ENCODE measurements at places on chromosomes 5 and 9. TPM values are rescaled to one million over a fixed set of nuclear protein-coding genes. Genes with fewer than 3 reads are reported as not detected.

COL15A1 gene
- 10.3 TPM for total RNA-seq

GRCh38 chr9:36843964-36844363 lies 190.1 kb downstream of the PAX5 start:
- no peak overlapping the region for H3K4me3 ChIP-seq
- H3K4me1 ChIP-seq = no peaks in the 10 kb centered on the region
- no peak for DNase-seq
- H3K27ac ChIP-seq = no peak overlapping the region

DNA sequence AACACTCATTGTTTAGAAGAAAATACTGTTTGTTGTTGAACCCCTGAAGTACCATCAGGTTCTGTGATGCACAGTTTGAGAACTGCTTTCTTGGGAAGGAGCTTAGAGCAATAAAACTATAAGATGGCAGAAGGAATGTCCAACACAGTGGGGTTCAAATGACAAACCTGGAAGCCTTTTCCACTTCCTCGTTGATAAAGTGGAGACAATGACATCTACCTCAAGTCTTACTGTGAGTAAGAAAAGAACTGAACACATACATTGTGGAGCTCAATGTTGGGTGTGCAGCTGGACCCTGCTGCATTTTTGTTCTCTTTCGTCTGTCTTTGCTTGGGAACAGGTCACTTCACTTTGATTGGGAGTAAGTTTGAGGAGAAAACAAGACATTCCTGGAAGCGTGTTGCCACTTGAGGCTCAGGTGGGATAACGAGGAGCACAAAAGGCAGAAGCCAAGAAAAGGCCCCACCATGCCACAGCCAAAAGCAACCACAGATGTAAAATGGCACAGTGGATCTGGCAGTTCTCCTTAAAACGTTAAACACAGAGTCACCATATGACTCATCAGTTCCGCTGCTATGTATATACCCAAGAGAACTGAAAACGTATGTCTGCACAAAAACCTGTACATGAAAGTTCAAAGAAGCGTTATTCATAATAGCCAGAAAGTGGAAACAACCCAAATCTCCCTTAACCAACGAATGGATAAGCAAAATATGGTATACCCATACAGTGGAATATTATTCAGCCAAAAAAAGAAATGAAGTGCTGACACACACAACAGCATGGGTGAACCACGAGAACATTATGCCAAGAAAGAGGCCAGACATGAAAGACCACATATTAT lies 42.9 kb upstream of the SUB1 start:
- no peaks in the 10 kb centered on the region for H3K27me3 ChIP-seq
- no peaks in the 10 kb centered on the region for H3K36me3 ChIP-seq
- H3K4me1 ChIP-seq = no peaks in the 10 kb centered on the region
- H3K4me3 ChIP-seq = no peak overlapping the region
- DNase-seq = no peak
- H3K27ac ChIP-seq = no peak overlapping the region

GRCh38 chr9:6382681-6383080 lies 30.3 kb upstream of the UHRF2 start:
- no peak overlapping the region for H3K4me3 ChIP-seq
- H3K27me3 ChIP-seq = no peaks in the 10 kb centered on the region
- no peaks in the 10 kb centered on the region for H3K36me3 ChIP-seq
- H3K27ac ChIP-seq = no peak overlapping the region
- H3K4me1 ChIP-seq = no peaks in the 10 kb centered on the region

ZNF346 gene
- 34.4 TPM for total RNA-seq

DNA sequence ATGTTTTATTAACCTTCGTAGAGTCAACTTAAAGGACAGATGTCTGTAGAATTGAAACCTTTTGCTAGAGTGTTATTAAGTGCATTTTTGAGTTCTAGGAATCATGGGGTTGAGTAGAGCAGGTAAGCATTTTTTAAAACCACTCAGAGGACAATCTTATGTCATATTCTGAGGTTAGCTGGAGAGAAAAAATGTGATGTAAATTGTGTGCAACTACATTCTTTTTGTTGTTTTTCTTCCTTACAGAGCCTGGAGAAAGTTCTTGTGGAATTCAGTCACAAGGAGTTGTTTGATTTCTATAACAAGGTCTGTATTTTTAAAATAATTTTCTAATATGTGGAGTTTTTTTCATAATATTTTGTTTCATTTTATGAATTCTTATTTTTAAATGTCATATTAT lies 206.4 kb downstream of the COMMD10 start:
- no peaks in the 10 kb centered on the region for H3K36me3 ChIP-seq
- H3K4me3 ChIP-seq = no peak overlapping the region
- no peaks in the 10 kb centered on the region for H3K4me1 ChIP-seq
- H3K27ac ChIP-seq = no peak overlapping the region
- H3K27me3 ChIP-seq = no peaks in the 10 kb centered on the region
- DNase-seq = no peak

BASP1 gene
- 142 TPM for total RNA-seq

- no peak for DNase-seq
- no peaks in the 10 kb centered on the region for H3K27me3 ChIP-seq
Measured at GRCh38 chr5:108481355-108481931, 99.5 kb upstream of the FBXL17 start.

DNA sequence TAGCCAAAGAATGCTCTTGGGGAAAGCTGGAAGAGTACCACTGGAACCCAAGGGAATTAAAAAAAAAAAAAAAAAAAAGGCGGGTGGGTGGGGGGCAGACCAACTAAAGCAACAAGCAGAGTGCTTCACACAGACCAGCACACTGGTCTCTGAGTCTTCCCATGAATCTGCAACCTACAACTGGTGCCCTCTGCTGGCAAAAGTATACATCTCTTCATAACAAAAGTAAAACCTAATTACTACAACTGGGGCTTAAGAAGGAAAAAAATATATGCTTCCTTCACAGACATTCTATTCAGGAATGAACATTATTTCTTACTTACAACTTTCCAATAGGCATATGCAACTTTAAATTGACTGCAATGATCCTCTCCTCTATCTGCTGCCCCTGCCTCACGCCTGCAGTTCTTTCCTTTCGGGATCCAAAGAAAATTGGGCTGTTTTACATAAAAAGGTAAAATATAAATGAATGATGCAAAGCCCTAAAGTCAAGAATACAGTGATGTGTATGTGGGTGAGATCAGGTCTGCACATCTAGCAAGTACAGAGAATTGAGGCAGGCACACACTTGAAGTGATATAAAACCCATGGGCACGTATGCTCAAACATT lies 7.2 kb upstream of the KLHL3 start:
- no peak overlapping the region for H3K27ac ChIP-seq
- DNase-seq = peak; percentile 52
- H3K4me1 ChIP-seq = no peaks in the 10 kb centered on the region
- no peaks in the 10 kb centered on the region for H3K36me3 ChIP-seq

GRCh38 chr9:76573905-76574760 lies 115.2 kb downstream of the GCNT1 start:
- no peak overlapping the region for H3K4me3 ChIP-seq
- no peaks in the 10 kb centered on the region for H3K27me3 ChIP-seq
- H3K4me1 ChIP-seq = no peaks in the 10 kb centered on the region
- no peak for DNase-seq
- H3K27ac ChIP-seq = no peak overlapping the region
- H3K36me3 ChIP-seq = no peaks in the 10 kb centered on the region

DNA sequence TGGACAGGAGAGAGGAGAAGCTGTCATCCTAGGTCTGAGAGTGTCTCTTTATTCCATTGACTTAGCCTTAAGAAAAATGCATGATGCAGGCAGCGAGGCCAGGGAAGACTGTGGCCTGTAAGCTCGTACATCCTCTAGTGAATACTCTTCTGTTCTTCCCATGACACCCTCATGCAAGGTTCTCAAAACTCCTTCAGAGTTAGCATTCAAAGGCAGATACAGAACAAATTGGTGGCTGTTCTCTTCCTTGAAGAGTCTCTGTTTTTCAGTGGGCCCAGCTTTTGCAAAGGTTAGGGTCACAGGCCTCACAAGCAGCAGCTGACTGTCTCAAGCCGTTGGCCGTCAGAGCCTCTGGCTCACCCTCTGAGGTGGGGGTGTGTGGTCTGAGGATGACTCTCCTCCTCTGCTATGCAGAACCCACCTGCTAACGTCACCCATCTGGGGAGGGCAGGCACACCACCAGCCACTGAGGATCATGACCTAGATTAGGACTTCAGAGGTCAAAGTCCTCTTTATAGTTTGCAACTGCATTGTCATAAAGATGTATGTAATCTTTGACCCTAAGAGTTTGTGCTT lies 15.1 kb downstream of the ADCY2 start:
- no peak for DNase-seq
- no peaks in the 10 kb centered on the region for H3K36me3 ChIP-seq
- H3K27ac ChIP-seq = no peak overlapping the region
- no peak overlapping the region for H3K4me3 ChIP-seq
- H3K4me1 ChIP-seq = no peaks in the 10 kb centered on the region
- no peaks in the 10 kb centered on the region for H3K27me3 ChIP-seq

DNA sequence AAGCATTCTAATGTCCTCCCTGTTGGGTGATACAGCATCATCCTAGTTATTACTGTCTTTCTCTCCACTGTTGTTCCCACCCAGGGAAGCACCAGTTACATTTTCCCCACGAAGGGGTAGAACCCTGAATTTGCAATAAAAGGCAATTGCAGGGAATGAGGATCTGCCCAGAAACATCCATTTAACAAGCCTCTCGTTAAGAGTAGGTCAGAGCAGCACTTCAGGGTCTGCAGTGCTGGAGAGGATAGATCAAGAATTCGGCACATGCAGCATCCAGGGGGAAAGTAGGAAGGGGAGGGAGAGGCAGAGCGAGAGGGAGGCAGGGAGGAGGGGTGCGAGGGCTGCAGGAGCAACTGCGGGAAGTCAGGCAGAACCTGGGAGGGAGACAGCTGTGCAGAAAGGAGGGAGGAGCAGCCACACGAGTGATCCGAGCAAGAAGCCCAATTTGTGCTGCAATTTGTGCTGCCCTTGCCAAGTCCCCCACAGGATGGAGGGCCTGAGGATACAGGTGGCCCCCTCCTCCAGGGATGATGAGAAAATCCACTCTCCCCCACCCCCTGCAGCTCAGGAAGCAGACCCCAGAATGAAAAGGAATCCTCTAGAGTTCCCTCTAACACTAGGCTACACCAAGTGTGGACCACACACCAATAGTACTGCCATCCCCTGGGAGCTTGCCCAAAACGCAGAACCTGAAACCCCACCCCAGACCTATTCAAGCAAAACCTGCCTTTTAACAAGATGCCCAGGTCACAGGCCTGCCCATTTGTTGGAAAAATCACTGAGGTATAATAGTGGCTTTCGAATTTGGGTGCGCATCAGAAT lies 62.2 kb downstream of the EPB41L4B start:
- H3K27me3 ChIP-seq = no peaks in the 10 kb centered on the region
- H3K27ac ChIP-seq = no peak overlapping the region
- H3K4me1 ChIP-seq = no peaks in the 10 kb centered on the region
- no peak for DNase-seq
- no peak overlapping the region for H3K4me3 ChIP-seq

DNA sequence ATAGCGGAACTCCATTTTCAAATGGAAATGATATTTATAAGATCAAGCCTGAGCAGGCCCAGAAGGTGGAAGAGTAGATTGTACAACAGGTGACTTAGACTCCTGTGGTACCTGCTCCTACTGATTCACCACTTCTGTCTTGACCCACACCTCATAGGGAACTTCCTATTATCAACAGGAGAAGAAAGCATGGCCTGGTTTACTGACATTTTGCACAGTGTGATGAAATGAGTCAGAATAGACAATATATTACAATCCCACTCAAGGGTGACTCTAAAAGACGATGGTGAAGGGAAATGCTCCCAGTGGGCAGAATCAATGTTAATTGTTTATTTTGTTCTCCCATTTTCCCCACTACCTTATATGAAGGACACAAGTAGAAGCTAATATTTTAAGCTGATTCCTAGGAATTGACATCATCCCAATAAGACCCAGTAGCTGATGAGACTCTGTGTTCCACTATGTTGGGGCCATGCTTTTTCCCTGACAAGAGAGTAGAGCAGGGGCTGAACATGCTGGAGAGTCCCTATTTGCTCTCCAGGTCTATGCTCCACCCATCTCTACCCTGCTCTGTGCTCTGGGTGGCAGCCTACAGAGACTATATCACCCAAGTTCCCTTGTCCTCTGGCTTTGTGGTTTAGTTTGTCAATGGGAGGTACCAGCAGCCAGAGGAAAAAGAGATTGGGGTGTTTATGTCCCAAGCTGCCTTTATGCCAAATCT lies 163.4 kb upstream of the FSTL4 start:
- no peak for DNase-seq
- no peak overlapping the region for H3K4me3 ChIP-seq
- no peaks in the 10 kb centered on the region for H3K4me1 ChIP-seq
- no peak overlapping the region for H3K27ac ChIP-seq

- H3K27me3 ChIP-seq = no peaks in the 10 kb centered on the region
- no peak for DNase-seq
Measured at GRCh38 chr5:72649449-72649848, 142.2 kb upstream of the ZNF366 start.

FNIP1 gene
- 44.1 TPM for total RNA-seq

GRCh38 chr5:36880761-36881160 lies 4.2 kb downstream of the NIPBL start:
- no peak for DNase-seq
- no peaks in the 10 kb centered on the region for H3K4me1 ChIP-seq
- H3K27me3 ChIP-seq = no peaks in the 10 kb centered on the region
- H3K36me3 ChIP-seq = no peaks in the 10 kb centered on the region
- H3K27ac ChIP-seq = no peak overlapping the region

DNA sequence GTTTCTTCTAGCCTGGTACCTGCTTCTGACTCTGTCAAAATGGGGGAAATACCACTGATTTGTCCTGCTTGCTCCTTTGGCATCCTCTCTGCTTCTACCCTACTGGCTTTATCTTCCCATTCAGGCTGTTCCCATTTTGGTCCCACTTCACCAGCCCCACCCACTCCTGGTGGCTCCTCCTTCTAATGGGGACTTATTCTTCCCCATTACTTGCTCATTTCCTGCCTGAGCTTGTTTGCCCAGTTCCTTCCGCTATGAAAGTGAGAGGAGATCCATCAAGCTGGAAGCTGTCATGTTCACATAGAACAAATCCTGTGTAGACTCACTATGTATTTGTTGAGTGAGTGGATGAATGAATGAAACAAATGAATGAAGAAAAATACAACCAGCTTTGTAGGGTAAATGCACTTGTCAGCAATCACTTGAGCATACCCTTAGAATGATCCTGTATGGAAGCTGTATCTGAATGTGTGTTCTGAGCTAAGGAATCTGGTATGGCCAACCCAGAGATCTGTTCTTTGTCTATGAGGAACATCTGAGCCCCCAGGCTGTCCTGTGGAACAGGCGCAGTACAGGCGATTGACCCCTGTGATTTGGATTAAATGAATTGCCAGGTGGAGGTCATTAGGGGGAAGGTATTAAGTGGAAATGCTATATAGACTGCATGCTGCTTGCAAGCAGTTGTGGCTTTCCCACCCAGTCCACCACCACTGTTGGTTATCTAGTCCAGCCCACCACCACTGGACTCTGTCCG lies 89.5 kb downstream of the APBA1 start:
- no peak for DNase-seq
- no peaks in the 10 kb centered on the region for H3K36me3 ChIP-seq
- no peaks in the 10 kb centered on the region for H3K27me3 ChIP-seq
- no peak overlapping the region for H3K4me3 ChIP-seq
- no peak overlapping the region for H3K27ac ChIP-seq

DNA sequence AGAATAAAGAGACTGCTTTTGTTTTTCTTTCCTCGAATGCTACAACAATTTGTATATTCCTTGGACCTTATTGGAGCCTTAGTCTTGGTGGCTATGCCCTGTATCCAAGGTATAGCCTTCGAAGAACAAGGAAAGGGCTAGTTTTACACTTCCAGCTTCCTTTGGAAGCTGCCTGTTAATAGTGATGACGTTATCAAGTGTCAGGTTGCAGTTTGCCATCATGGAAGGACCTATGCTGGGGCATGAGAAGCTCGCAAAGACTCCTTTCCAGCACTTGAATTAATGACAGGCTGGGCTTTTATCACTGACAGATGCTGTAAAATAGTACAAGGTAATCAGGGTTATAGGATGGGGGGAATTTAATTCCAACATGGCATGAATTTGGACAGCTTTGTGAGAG lies 157.9 kb downstream of the KDM4C start:
- no peak overlapping the region for H3K27ac ChIP-seq
- H3K4me3 ChIP-seq = no peak overlapping the region
